ENCODE measurements at places on chromosomes 5 and 9. TPM values are rescaled to one million over a fixed set of nuclear protein-coding genes. Genes with fewer than 3 reads are reported as not detected.

Gene PHF24
- under 0.01 TPM for total RNA-seq

DNA sequence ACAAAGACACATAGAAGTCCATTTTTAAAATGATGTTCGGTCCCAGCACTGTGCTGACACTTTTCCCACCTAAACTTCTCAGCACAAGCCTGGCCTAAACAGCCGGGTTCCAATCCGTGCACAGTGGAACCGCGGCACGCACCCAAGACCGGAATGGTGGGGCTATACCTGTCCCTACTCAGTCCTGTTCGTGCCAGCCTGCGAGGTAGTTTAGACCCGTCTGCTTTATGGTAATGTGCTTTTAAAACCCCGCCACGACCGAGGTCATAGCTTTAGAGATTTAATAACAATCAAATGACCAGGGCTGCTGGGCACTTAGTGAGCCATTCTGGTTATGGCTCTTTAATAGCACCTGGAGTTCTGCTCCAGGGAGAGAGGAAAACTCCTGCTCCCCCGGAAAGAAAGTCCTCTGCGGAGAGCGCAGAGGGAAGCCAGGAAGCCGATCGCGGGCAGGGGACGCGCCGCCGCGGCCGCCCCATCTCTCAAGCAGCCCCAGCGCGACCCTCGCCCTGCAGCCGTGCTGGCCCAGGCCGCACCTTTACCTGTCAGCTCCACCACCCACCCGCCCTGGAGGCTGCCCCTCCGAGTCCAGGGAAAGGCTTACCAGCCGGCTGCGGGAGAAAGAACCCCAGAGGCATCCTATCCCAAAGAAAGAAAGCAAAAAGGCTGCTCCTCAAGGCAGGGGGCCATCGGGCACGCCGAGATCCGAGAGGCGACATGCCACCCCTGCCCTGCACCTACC lies 511 bp downstream of the ARL15 start:
- no peak for DNase-seq

- DNase-seq: no peak
Measured at GRCh38 chr5:7391215-7391614, 4.7 kb upstream of the ADCY2 start.

DNA sequence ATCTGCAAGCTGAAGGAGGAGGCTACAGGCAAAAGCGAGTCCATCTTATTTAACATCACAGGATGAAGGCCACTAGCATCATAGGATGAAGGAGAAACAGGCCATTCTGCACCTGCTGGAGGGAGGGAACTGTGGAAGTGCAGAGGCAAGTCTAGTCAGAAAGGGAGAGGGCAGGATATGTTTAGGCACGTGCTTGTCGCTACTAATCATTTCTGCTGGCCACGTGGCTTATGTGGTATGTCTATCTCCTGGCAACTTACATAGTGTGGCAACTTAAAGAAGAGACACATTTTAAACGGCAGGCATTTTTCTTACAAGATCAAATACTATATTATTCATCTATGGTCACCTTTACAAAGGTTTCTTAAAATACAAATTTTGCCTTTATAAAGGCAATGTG lies 74.0 kb downstream of the GNAQ start:
- DNase-seq: no peak

DNA sequence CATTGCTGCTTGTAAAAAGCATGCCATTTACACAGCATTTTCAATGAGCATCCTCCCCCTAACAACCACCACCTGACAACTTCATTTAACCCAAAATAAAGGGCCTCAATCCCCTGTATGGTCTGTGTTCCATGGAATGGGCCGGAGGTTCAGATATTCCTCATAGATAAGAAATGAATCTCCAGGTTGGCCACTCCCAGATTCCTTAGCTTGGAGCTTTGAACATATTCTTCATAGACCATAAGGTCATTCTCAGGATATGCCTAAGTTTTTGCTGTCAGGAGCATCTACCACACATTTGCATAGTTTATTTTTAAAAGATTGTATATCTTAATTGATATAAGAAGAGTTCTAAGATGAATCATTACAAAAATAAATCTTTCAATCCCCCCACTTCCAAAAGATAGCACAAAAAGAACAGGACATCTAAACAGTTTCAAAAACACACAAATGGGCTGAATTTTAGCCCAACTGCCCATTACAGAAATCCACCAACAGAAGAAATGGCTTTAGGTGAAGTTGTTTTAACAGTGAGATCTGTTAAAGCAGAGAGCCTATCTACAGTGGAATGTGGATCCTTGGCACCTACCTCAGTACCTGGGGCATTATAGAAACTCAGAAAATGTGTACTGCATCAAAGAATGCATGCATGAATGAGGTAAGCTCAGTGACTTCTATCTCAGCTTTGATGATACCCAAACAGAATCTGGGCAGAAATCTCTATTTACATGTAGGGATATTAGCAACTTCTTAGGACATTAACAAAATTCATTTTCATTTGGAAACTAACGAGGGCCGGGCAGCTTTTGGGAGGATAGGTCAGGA lies 179.8 kb downstream of the SEC61B start:
- no peak for DNase-seq
